ENCODE measurements at places on chromosomes 11 and 22. TPM values are rescaled to one million over a fixed set of nuclear protein-coding genes. Genes with fewer than 3 reads are reported as not detected.

The OR5B21 gene
- total RNA-seq: not detected

DNA sequence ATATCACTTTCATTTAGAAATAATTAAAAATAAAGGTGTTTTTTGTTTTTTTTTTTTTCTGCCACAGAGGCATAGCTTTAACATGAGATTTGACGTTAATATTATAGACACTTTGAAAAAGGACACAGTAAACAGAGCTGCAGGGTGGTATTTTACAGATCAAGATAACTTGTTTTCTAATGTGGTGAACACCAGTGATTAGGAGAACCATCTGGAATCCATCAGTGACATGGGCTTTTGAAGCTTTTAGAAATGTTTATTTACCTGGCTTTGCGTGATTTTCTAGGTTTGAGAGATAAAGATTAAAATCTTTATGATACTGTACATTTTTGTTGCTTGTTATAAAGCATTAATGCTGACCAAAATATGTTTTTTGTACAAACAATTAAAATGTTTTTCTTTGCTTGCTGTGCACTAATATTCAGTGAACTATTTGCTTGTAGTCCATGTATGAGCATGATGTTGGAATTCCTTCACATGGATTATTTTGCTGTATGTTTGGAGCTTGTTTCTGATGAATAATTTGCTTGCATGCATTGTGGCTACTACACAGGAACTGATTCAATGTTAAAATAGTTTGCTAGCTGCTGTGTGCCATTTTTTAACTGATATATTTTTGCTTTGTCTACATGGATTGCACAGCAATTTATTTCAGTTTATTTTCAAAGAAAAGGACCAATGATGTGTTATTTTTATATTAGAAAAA lies 352.1 kb upstream of the NARS2 start:
- DNase-seq: no peak

DNA sequence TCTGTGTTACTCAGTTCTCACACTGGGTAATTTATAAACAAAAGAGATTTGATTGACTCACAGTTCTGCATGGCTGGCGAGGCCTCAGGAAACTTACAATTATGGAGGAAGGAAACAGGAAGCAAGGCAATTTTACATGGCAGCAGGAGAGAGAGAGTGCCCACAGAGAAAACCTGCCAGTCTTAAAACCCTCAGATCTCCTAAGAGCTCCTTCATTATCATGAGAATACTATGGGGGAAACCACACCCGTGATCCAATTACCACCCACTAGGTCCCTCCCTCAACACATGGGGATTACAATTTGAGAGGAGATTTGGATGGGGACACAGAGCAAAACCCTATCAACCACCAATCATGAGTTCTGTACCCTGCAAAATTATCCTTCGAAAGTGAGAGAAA lies 1180.8 kb downstream of the JRKL start:
- DNase-seq: no peak

GRCh38 chr11:61352038-61352437 lies 9.6 kb downstream of the CYB561A3 start:
- DNase-seq: no peak

DNA sequence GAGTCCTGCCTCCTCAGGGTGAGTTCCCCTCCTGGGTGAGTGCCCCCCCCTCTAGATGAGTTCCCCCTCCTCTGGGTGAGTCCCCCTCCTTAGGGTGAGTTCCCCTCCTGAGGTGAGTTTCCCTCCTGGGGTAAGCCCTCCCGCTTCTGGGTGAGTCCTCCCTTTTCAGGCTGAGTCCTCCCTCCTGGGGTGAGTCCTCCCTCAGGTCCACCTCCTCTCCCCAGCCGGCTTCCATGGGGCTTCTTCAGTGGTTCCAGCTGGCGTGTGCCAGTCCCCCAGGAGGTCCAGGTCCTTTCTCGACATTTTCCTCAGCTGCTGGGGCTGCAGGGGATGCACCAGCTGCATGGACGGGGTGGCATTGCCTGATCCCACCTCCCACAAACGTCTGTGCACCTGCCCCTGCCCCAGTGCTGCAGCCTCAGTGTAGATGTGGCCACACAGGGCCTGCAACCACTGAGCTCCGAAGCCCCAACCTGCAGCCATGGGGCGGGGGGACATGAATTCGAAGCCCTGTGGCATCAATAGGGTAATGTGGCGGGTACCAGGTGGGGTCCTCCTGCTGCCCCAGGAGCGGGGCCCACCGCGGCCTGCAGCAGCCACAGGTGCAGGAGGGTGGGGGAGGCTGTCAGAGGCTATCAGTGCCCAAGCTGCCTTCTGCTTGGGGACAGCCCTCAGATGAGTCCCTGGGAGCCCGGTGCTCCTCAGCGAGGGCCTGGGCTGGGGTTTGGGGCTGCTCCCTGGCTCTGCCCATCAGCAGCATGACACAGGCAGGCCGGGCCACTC lies 101.3 kb upstream of the FGF3 start:
- DNase-seq: no peak

Measured in skin of body (tissue), 3 donors.